Brain microvascular endothelial cell (primary cell): ENCODE measurements at places on chromosomes 5 and 9.

- no peak for DNase-seq
Observed at GRCh38 chr5:112083623-112084022, 326.6 kb upstream of the NREP start.

DNA sequence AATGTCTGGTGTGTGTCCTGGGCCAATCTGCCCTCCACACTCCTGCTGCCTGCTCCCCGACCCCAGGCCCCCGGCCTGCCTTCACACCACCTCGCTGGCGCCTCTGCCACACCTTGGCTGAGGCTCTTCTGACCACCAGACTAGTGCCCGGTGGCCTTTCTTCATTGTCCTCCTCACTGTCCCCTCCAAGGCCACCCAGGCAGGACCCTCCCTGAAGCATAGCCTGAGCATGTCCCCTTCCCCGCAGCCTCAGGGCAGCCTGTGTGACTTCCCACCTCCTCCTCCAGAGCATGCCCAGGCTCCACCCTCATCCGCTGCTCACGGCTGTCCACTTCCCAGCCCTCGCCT is 154.6 kb downstream of the OLFM1 start:
- no peak for DNase-seq

- DNase-seq = no peak
Observed at GRCh38 chr5:3348576-3349535, 246.8 kb upstream of the IRX1 start.

DNA sequence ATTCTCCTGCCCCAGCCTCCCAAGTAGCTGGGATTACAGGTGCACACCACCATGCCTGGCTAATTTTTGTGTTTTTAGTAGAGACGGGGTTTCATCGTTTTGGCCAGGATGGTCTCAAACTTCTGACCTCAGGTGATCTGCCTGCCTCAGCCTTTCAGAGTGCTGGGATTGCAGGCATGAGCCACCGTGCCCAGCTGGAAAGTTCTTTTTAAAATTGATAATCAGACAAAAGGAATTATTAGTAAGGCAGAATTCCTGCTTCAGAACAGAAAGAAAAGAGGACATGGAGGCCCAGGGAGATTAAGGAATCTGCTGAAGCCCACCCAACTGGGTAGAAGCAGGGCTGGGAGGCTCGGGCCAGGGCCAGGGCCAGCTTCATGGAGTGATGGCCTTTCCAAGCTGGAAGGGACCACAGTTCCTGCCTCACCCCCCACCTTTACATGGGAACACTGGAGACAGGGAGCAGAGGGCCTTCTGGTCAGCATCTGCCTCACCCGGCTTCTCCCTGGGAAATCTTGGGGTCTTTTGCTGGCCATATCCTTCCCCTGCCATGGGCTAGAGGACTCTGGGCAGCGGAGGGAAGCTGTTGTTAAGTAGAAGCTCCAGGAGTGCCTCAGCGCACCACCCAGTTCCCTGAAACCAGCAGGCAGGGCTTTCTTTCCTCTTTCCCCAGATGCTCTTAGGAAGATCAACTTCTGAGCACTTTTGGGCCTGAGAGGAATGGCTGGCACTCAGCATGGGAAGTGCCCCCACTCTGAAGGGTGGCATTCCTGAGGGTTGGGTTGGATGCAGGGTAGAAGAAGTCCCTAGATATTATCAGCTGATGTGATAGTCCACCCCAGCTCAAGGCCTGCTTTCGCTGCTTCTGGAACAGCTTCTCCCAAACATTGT is 70.1 kb downstream of the RGS3 start:
- no peak for DNase-seq

GRCh38 chr9:127614961-127615360 is 2.9 kb downstream of the STXBP1 start:
- DNase-seq = no peak
